Stimulated activated CD4-positive, alpha-beta T cell treated with anti-CD3 and anti-CD28 coated beads, Interleukin-4, amount 100 ng/mL, for 4 hours (primary cell): ENCODE measurements at places on chromosomes 3 and 15.

GRCh38 chr3:169980055-169980454 is 13.4 kb downstream of the SEC62 start:
- DNase-seq = no peak

DNA sequence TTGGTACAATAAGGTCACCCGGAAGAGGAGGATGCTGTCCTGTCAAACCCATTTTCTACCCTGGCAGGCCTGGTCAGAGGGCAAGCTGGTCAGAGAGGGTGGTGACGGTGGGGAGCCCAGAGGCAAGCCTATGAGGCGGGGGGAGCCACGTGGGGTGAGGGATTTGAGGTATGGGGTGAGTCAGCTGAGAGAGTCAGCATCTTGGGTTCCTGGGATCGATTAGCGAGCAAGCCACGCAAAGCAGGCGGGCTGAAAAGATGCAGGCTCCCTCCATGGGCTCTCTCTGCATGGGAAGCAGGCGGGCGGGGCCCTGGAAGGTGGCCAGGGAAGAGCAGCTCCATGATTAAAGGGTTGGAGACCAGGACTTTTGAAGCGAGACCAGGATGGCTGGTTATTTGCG is 48.1 kb downstream of the MAGEF1 start:
- no peak for DNase-seq

GRCh38 chr3:49460188-49460890 is 9.7 kb upstream of the DAG1 start:
- DNase-seq = no peak

GRCh38 chr3:158100681-158101080 is 5.5 kb downstream of the SHOX2 start:
- DNase-seq = no peak

DNA sequence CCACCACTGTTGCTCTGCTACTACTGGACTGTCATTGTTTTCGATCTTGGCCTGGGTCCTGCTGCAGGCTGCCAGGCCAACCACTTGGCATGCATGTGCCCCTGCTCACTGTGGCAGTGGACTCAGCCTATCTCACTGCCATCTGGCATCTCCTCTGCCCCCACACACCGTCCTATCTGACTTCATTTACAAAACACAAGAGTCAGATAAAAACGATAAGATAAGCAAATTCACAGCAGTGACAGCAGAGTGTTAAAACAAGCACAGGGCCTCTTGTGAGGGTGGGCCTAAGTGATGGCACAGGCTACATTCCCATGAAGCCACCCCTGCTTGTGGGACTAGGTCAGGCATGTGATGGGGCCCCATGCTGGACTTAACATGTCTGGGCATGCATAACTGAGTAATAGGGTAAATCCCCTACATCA is 68.1 kb downstream of the CRYGS start:
- DNase-seq = no peak

DNA sequence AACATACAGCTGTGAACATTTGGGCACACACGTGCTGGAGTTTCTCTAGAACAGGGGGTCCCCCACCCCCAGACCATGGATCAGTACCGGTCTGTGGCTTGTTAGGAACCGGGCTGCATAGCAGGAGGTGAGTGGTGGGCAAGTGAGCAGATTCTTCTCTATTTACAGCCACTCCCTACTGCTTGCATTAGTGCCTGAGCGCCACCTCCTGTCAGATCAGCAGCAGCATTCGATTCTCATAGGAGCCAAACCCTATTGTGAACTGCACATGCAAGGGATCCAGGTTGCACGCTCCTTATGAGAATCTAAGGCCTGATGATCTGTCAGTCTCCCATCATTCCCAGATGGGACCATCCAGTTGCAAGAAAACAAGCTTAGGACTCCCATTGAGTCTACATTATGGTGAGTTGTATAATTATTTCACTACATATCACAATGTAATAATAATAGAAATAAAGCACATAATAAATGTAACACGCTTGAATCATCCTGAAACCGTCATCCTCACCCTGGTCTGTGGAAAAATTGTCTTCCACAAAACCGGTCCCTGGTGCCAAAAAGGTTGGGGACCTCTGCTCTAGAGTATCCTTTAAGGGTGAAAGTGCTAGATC is 25.8 kb downstream of the CHRM5 start:
- no peak for DNase-seq

- DNase-seq = no peak
Measured at GRCh38 chr3:49351521-49352011, 6.6 kb downstream of the GPX1 start.

DNA sequence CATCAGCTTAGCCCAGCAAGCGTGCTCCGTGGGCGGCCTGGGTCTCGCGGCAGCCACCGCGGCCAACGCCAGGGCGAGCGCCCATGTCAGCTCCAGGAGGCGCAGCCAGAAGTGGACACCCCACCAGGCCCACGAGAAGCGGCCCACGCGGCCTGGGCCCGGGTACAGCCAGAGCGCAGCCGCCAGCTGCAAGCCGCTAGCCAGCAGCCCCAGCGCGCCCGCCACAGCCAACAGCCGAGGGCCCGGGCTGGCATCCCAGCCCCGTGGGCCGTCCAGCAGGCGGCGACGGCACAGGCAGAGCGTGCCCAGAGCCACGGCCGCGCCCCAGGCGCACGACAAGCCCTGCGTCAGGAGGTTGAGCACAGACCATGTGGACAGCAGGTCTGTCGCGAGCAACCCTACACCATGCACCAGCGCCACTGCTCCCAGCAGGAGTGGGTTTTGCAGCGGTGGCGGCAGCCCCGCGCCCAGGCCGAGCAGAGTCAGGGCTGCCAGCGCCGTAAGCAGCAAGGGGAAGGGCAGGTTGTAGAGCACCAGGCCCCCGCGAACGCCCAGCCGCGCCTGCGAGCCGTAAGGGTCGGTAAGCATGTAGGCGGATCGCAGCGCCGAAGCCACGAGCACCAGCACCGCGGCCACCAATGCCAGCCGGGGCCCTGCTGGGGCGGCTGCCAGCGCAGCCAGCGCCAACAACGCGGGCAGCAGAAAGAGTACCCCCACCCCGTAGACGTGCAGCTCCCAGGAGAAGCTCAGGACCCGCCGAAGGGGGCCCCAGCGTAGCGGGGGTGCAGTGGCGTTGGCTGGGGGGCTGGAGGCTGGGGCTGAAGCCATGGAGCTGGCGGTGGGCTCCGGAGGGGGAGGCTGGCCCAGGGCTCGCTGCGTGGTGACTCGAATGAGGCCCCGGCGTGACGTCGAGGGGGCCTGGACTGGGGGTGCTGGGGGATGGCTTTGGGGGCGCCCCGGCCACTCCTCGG is 4.9 kb downstream of the PRRT3 start:
- no peak for DNase-seq

DNA sequence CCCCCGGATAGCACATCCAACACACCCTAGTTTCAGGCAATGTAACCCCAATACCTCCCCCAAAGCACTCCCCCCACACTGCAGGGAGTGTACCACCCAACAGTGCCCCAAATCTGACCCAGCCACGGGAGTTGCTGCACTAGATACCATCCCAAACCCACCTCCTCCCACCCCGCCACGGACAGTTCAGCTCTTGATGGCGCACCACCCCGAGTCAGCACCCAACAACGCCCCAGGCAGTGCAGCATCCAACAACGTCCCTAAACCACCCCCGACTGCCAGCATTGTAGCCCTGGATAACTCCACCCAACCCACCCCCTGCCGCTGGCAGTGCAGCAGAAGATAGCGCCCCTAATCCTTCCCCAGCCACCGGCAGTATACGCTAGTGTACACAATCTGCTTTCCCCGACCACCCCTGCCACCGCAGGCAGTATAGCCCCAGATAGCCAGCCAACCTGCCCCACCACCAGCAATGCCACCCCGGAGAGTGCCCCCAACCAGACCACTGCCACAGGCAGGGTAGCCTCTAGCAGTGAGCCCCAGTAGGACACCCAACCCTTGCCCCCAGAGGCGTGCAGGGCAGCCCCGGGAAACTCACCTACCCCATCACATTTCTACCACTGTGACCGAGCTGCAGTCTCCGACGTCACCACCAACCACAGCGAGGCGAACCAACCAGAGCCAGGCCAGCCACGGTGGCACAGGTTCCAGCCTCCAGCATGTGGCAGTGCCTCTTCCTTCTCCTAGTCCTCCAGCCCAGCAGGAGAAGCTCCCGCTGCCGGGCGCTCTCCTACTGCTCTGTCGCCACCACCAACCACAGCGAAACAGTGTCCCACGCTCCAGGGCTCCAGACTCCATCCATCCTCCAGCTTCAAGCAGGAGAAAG is 178.1 kb downstream of the POTEB3 start:
- DNase-seq = no peak

DNA sequence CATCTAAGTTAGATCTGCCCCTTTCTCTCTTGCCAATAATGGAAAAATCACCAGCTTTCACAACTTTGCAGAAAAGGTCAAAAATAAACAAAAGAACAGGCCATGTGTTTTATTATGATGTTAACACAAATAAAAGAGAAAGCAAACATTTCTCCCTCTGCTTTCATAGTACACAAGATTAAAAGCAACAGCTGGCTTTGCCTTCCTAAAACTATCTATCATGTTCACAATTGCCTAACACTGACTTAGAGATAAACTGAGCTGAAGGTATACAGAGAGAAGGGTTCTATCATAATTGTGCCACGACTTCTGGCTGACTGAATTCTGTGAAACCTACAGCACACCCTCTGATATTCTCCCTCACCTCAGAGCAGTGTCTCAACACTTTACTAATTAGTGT is 29.4 kb downstream of the AADAC start:
- DNase-seq = no peak

DNA sequence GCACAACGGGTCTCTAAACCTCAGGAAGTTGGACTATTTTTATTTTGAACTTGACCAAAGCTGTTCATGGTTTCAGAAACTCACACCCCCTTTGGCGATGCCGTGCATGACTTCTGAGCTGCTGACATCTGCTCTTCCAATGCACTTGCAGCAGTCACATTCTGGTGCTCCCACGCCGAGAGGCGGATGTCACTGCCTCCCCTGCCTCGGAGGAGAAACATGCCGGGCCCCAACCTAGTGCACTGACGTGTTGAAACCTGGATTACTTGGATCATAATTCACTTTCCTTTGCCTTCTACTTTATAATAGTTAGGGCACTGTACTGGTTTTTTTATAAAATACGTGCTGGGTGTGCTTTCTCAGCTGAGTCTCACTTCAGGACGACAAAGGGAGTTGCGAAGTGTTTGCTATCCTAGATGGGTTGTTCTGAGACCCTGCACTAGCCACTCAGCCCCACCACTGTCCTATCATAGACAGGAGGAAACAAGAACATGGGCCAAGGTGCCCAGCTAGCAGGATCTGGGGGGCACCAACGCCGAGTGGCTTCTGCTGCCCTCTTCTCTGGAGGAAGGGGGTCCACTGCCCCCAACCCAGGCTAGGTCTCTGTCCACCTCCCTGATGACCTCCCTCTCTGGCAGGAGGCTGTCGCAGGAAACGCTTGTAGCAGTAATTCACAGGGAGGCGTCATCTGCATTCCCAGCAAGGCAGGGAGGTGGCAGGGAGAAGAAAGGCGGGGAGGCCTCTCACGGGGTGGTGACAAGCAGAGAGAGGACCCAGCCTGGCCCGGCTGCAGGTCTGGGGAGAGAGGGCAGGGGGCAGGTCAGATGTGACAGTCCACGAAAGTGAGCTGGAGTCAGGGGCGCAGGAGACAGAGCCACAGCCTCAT is 158.8 kb upstream of the IQSEC1 start:
- no peak for DNase-seq

DNA sequence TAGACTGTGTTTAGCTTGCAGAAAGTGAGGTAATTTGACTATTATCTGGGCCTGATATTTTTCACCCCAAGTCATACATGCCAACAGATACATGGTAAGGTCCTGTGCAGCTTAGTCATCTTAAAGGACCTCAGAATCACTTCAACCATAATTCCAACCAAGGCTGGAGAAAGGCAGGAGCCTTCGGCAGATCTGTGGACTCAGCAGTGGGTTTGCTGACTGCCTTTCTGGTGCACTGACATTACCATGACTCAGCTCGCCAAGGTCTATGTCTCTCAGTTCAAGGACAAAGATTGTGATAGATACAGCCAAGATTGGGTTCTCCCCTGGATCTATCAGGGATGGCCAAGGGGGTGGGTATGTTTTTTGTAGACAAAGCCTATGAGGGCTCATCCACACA is 32.7 kb downstream of the LYZL4 start:
- no peak for DNase-seq

GRCh38 chr3:10984371-10984896 is 8.1 kb upstream of the SLC6A1 start:
- DNase-seq = no peak

DNA sequence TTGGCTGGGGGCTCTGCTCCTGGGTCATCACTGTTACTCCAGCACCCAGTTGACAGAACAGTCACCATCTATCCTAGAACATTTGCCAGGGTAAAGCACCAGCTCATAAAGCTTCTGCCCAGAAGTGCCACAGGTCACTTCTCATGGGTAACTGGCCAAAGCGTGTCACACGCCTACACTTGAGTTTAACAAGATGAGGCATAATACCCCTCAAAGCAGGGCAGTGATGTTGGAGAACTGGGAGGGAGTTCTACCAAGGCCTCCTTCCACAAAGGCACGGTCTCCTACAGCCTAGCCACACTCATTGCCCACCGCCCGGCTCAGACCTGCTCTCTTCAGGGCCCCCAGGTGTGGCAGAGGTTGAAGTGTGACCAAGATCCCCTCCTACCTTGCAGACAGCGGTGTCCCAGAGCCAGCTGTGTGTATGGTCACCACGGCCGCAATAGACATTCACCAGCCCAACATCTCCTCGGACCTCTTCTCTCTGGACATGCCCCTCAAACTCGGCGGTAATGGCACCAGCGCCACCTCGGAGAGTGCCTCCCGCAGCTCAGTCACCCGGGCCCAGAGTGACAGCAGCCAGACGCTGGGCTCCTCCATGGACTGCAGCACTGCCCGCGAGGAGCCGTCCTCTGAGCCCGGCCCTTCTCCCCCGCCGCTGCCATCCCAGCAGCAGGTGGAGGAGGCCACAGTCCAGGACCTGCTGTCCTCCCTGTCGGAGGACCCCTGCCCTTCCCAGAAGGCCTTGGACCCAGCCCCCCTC is 107.7 kb downstream of the ETFA start:
- no peak for DNase-seq

DNA sequence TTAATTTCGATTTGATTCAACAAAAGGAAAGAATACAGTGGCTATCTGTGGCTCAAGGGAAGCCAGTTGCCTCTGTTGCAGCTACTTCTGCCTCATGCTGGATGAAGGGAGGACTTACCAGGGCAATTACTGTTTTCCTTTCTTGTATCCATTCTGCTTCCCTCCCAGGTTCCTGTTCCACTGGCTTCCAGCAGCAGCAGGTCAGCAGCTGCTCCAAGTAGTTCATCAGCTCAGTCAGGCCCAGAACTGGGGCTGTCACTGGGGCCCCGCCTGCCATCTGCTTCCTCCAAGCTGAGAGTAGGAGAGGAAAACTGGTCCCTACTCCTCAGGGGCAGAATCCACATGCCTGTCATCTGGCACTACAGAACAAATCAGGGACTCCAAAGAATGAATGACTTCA is 48.6 kb upstream of the ULK4 start:
- no peak for DNase-seq

DNA sequence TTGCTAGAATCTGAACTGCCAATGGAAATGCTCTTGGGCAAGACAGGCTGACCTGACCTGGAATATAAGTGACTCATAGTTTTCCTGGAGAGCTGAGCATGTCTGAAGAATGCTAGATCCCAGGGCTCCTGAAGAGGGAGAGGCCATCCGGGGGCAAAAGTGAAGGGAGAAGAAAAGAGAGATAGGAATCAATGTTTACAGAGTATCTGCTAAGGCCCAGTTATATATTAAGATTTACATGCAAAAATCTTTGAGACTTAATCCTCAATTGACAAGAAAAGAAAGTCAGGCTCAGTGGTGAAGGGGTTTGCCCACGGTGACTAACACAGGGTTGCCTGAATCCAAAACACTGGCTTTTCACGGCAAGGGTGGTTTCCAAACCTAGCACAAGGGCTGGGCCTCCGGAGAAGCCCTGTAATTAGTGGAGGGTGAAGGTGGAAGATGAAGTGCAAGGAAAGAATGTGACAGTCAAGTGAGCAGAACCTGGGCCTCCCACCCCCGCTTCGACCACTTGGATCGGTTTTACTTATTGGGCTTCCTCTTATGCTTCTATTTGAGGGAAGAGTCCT is 91.7 kb upstream of the FGF12 start:
- peak; percentile 12 for DNase-seq
